Stimulated activated CD8-positive, alpha-beta memory T cell treated with anti-CD3 and anti-CD28 coated beads, Interleukin-4, amount 100 ng/mL, for 4 hours (primary cell): ENCODE measurements at places on chromosomes 2 and 18.

GRCh38 chr18:23177433-23178072 lies 42.3 kb downstream of the CABLES1 start:
- no peak for DNase-seq

- DNase-seq = no peak
Measured at GRCh38 chr2:43102366-43103092, 123.9 kb downstream of the ZFP36L2 start.

DNA sequence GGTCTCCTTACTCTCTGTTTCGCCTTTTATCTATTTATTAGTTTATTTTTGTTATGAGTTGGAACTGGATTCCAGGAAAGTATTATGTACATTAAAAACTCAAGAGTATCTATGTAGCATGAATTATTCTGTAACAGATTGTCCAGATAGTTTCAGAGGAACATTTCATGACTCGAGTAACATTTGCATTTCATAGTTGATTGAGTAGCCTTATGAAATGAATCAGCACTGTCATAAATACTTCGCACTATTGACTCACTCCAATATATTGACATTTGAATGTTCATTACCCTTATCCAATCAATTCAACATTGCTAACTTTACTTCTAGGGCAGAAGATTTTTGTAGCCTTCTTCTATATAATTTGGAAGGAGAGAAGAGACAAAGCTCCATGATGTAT lies 11.3 kb upstream of the VRK2 start:
- DNase-seq = no peak

DNA sequence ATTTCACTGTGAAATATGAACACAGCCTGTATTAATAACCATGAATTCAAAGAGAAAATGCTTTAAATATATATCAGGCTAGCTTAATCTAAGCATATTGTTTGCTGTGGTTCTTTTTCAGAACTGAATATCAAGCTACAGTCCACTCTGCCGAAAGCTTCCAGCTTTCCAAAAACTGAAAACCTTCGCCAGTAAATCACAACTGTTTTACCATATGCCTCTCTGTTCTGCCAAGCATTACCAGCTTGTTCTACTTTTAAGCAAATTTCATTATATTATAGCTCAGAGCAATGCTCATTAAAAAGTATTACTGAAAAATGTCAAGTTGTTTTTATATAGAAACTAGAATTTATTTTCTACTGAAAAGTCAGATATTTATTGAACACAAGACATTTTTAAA lies 277.4 kb downstream of the NRXN1 start:
- DNase-seq = no peak

GRCh38 chr18:2846636-2847316 lies at the start of gene EMILIN2:
EMILIN2 (plus strand) TSS chr18:2847006; CDS start chr18:2847189, 183 bp downstream.
- DNase-seq = no peak

GRCh38 chr18:48800466-48800865 lies 150.3 kb downstream of the SMAD7 start:
- no peak for DNase-seq

DNA sequence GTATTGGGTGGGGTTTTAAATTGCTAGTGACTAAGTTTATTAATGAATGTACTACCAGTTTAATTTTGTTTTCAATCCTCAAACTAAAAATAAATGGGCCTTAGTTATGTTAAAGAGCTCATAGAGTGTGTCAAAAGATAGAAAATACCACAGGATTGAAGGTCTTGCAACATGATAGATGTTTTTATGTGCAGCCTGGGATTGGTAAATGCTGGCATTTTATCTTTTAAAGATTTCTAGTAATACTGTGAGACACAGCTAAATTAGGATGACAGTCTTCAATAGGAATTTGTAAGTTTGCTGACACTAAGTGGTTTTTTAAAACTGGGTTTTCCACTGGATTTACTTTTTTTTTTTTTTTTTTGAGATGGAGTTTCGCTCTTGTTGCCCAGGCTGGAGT lies 122.3 kb downstream of the HAUS1 start:
- no peak for DNase-seq

- no peak for DNase-seq
Measured at GRCh38 chr18:63409301-63409700, 13.0 kb downstream of the VPS4B start.

DNA sequence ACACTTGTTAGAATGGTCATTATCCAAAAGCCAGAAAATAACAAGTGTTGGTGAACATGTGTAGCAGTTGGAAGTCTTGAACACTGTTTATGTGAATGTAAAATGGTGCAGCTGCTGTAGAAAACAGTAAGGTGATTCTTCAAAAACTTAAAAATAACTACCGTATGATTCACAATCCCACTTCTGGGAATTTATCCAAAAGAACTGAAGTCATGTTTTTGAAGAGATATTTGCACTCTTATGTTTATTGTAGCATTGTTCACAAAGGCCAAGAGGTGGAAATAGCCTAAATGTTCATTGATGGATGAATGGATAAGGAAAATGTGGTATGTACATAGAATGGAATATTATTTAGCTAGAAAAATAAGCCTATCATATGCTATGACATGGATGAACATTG lies 6.3 kb upstream of the SPP2 start:
- no peak for DNase-seq

DNA sequence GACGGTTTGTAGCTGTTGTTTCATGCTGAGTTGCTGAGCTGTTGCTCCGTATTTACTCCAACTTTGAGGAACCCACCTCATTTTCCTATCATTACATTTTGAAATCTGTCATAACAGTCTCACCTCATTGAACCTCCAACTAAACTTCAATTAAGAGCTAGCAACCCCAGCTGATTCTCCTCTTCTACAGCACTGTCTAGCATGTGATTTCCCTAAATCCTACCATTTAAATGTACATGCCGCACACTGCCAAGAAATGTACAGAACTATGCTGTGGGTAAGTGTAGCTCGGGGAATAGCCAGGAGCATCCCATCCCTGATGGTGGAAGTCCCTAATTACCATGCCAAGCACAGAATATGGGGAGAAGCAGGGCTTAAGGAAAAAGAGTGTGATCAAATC lies 299.9 kb downstream of the AFF3 start:
- no peak for DNase-seq
